ENCODE measurements at places on chromosomes 16 and 17. TPM values are rescaled to one million over a fixed set of nuclear protein-coding genes. Genes with fewer than 3 reads are reported as not detected.

- DNase-seq, result no peak
These were observed 81.3 kb downstream of the HIC1 start for GRCh38 chr17:2136241-2136640.

DNA sequence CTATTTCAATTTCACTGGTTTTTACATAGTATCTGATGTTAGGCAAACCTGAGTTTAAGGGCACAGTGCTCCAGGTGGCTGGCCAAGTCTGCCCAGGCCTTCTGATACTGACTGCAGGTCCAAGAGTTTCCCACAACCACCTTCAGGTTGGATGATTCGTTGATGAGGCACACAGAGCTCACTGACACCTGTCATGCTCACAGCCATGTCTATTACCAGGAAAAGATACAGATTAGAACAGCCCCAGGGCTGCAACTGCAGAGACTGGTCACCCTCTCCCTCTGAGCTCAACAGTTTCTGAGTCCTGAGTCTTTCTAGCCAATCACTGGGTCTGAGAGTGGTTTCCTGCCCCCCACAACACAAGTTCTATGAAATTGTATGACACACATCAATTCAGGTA lies 37.2 kb downstream of the MEAK7 start:
- DNase-seq, result no peak

- no peak for DNase-seq
These were observed 12.4 kb downstream of the TENT4B start for GRCh38 chr16:50165473-50165872.

- no peak for DNase-seq
These were observed 103.9 kb downstream of the MGAT5B start for GRCh38 chr17:76972046-76972641.

POLR2A gene
- 30.5 TPM for total RNA-seq

SKA2 gene
- total RNA-seq, result 93.5 TPM

DNA sequence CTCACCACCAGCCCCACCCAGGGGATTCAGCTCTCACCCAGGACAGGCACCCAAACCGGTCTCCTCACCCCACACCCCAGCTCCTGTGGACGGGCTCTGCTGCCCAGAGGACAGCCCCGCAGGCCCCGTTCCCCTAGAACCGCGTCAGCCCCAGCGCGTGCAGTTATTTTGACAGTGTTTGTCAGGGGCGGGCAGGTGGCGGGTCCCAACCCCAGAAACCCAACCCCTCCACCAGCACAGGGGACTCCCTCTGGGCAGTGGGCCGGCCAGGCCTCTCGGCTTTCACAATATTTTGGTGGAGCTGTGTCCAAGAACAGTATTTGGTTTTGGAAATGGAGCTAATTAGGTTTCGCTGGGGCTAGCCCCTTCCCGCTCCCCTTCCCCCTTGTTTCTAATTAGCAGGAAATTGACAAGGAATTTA lies 44.8 kb downstream of the BAHCC1 start:
- no peak for DNase-seq

CCL5 gene
- total RNA-seq, result not detected

DNA sequence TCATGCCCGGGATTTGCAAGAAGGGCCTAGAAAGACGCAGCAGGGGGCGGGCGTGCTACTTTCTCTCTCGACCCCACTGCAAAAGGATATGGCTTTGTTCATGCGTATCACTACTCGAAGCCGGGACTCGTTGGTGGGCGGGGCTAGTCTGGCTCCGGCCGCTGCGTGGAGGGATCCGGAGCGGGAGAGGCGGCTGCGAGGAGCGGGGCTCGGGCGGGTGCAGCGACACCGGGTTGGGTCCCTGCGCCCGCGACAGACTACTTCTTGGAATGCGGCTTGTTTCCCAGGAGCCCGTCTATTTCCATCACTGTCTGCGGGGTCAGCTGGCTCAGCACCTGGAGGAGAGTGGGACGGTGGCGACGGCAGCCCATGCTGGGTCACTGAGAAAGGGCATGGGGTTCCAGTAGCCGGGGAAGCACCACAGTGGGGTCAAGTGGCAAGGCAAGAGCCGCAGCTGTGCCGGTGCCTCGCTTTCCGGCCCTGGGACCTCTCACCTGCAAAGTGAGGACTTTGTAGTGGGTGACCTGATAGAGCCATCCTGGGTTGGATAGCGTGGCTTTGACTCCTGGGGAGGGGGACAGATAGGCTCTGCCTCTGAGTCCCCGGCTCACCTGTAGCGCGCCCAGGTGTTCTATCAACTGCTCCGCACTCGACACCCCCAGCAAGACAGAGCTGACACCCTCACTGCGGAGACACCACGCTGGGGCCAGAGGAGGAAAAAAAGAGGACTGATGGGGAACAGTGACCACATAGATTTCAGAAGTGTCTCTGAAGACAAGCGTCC lies 6.6 kb downstream of the KCNAB3 start:
- no peak for DNase-seq
